Activated CD8-positive, alpha-beta T cell treated with anti-CD3 and anti-CD28 coated beads, Interleukin-2, amount 10 ng/mL, durations not matched to agents 7 days and 5 days (primary cell): ENCODE measurements at places on chromosomes 1 and 21. TPM values are rescaled to one million over a fixed set of nuclear protein-coding genes. Genes with fewer than 3 reads are reported as not detected.
A peak's percentile ranks its signal among the peaks of the same experiment; 100 is the strongest.

- DNase-seq, result no peak
- H3K27me3 ChIP-seq, result peaks cover 4% of the 10 kb centered on the region
- no peak overlapping the region for H3K4me3 ChIP-seq
- H3K4me1 ChIP-seq, result no peaks in the 10 kb centered on the region
- no peak overlapping the region for H3K27ac ChIP-seq
Observed at GRCh38 chr1:48943826-48944225, 167.1 kb upstream of the BEND5 start.

GRCh38 chr1:44994309-44994898 lies 8.0 kb upstream of the EIF2B3 start:
- no peaks in the 10 kb centered on the region for H3K36me3 ChIP-seq
- DNase-seq, result no peak
- H3K4me1 ChIP-seq, result no peaks in the 10 kb centered on the region
- H3K4me3 ChIP-seq, result no peak overlapping the region
- H3K27ac ChIP-seq, result no peak overlapping the region
- H3K27me3 ChIP-seq, result no peaks in the 10 kb centered on the region

DNA sequence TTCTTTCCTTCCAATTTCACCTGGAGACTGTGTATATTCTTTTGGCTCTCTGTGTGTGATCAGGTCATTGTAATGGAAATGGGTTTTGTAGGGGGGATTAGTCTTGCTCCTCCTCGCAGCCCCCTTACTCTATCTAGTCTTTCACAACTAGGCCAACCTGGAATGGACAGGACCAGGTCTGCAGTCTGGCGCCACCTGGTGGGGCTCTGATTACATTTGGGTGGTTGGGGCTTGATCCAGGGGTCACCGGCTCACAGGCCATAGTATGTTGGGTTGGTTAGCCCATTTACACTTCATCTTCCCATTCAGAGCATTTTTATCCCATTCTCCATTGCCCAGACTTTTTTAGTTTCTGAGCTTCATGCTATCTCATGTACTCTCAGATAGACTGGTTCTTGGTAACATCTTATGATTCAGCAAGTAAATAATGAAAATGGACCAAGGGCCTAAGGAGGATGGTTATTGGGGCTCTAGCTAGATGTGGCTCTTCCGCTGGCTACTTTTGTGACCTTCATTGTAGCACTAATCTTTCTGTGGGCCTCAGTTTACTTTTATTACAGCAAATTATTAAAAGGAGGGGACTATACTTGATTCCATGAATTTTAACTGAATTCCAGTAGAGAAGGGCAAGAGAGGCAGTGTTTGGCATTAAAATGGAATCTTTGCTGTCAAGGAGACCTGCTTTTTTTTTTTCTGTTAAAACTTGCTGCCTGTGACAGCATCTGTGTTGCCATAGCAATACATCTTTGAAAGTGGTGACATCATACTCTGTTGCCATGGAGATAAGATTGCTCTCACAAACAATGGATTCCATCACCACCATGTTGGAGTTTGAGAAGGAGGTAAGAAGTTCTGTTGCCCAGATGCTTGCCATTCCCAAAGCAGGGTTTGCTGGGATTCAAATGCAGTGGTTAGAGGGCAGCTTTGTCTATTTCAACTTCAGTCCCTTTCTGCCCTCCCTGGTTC lies 150.1 kb downstream of the PLXNA2 start:
- peak; percentile 75 for DNase-seq
- no peaks in the 10 kb centered on the region for H3K4me1 ChIP-seq
- H3K27ac ChIP-seq, result no peak overlapping the region
- no peaks in the 10 kb centered on the region for H3K36me3 ChIP-seq
- H3K4me3 ChIP-seq, result no peak overlapping the region

DNA sequence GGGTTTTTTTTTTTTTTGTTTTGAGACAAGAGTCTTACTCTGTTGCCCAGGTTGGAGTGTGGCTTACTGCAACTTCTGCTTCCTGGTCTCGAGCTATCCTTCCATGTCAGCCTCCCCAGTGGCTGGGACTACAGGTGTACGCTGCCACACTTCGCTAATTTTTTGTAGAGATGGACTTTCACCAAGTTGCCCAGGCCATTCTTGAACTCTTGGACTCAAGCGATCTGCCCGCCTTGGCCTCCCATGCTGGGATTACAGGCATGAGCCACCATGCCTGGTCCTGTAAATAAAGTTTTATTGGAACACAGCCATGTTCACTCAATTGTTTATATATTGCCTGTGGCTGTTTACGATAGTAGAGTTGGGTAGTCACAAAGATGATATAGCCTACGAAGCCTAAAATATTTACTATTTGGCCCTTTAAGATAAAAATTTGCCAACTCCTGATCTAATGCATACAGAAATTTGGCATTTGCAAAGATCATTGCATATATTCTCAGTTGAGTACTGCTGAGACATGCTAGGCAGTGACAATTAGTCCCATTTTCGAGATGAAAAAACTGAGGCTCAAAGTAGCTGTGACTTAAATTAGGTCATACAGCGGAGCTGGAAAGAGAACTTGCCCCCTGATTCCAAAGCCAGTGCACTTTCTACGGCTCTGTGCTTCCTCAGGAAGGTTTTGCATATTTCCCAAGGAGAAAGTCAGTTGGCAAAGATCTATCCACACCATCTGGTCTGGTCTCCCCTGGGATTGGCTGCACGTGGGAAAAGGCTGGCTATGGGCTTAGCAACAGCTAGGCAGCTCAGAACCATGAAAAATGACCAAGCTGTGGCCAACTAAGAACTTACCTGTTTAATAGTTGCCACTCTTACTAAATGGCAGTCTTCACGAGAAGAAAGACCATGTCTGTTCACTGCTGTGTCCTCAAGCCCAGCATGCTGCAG lies 19.4 kb downstream of the MECR start:
- H3K4me1 ChIP-seq, result no peaks in the 10 kb centered on the region
- no peak overlapping the region for H3K4me3 ChIP-seq
- no peaks in the 10 kb centered on the region for H3K27me3 ChIP-seq
- H3K27ac ChIP-seq, result no peak overlapping the region

DNA sequence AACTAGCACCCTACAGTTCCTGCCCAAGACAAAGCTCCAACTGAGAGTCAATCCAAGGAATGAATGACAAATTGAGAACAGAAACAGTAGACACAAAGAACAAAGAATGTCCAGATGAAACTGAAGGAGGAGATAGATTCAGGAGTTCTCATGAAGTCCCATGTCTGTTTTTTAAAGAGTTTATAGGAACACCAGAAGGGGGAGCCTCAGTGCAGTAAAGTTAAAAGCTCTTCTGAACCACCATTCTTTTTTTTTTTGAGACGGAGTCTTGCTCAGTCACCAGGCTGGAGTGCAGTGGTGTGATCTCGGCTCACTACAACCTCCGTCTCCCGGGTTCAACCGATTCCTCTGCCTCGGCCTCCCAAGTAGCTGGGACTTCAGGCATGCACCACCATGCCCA lies 323.6 kb downstream of the MRPL39 start:
- no peak overlapping the region for H3K4me3 ChIP-seq
- H3K27ac ChIP-seq, result no peak overlapping the region
- H3K27me3 ChIP-seq, result peaks cover 9% of the 10 kb centered on the region
- no peak for DNase-seq

DNA sequence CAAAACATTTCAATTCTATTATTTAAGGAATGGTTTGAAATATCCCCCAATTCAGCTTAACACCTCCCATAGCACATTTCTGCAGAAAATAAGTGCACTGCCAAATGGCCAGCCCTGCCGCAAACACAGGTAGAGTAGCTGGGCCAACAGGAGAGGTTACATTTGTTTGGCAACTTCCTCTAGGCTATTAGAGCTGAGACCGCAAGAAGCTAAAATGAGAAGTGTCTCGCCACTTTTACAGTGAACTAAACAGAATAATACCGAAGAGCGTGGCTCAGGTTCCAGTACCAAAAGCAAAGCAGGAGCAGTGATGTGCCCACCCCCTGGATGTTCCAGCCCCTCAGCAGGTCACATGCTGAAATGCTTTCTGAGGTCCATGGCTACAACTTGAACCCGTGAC lies 154.5 kb upstream of the PKN2 start:
- H3K27ac ChIP-seq, result no peak overlapping the region
- peaks cover 3% of the 10 kb centered on the region for H3K27me3 ChIP-seq
- no peak overlapping the region for H3K4me3 ChIP-seq
- H3K36me3 ChIP-seq, result no peaks in the 10 kb centered on the region
- no peaks in the 10 kb centered on the region for H3K4me1 ChIP-seq

DNA sequence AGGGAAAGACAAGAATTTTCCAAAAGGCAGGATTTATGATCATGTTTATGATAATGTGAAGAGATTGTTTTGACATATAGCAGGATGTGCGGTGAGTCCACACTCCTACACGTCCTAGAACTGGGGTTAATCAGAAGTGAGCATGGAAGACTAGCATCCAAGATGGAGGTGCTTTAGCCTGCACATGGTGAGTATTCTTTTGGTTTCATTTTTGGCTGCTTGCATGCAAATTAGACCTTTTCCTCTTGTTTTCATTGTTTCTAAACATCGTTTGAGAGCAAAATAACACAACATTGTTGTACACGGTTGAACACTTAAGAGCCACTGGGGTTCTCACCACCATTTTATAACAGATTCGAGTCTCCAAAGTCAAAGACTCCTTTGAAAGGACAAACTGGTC lies 14.9 kb upstream of the GUK1 start:
- DNase-seq, result no peak
- peaks cover 20% of the 10 kb centered on the region for H3K27me3 ChIP-seq
- H3K36me3 ChIP-seq, result peaks cover 6% of the 10 kb centered on the region
- no peak overlapping the region for H3K4me3 ChIP-seq
- H3K4me1 ChIP-seq, result peaks cover 10% of the 10 kb centered on the region

DNA sequence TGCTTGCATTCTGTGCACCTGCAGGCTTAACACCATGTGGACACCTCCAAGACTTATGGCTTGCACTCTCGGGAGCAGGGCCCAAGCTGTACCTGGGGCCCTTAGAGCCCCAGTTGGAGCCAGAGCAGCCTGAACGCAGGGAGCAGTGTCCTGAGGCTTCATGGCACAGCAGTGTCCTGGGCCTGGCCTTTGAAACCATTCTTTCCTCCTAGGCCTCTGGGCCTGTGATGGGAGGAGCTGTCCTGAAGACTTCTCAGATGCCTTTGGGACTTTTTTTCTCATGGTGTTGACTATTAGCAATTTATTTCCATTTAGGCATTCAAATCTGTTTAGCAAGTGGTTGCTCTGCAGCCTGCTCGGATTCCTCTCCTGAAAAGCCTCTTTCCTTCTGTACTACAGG lies 11.0 kb downstream of the RPTN start:
- peaks cover 18% of the 10 kb centered on the region for H3K27me3 ChIP-seq
- H3K36me3 ChIP-seq, result no peaks in the 10 kb centered on the region
- H3K4me3 ChIP-seq, result no peak overlapping the region
- H3K27ac ChIP-seq, result no peak overlapping the region
- no peaks in the 10 kb centered on the region for H3K4me1 ChIP-seq
- no peak for DNase-seq

GRCh38 chr1:50966991-50967390 lies 3.1 kb upstream of the CDKN2C start:
- H3K4me3 ChIP-seq, result peak overlapping the region; percentile 98
- peaks cover 16% of the 10 kb centered on the region for H3K4me1 ChIP-seq
- peaks cover 23% of the 10 kb centered on the region for H3K36me3 ChIP-seq
- no peaks in the 10 kb centered on the region for H3K27me3 ChIP-seq
- H3K27ac ChIP-seq, result no peak overlapping the region

- peaks cover 17% of the 10 kb centered on the region for H3K36me3 ChIP-seq
- DNase-seq, result peak; percentile 87
- H3K4me3 ChIP-seq, result peak overlapping the region; percentile 71
- peaks cover 61% of the 10 kb centered on the region for H3K4me1 ChIP-seq
- peak overlapping the region; percentile 97 for H3K27ac ChIP-seq
Observed at GRCh38 chr1:116737020-116737854, 17.0 kb upstream of the CD2 start.

- H3K4me1 ChIP-seq, result peaks cover 18% of the 10 kb centered on the region
- peaks cover 80% of the 10 kb centered on the region for H3K27me3 ChIP-seq
- DNase-seq, result no peak
- no peaks in the 10 kb centered on the region for H3K36me3 ChIP-seq
- peak overlapping the region; percentile 66 for H3K4me3 ChIP-seq
Observed at GRCh38 chr1:204073837-204074273, 940 bp downstream of the SOX13 start.

DNA sequence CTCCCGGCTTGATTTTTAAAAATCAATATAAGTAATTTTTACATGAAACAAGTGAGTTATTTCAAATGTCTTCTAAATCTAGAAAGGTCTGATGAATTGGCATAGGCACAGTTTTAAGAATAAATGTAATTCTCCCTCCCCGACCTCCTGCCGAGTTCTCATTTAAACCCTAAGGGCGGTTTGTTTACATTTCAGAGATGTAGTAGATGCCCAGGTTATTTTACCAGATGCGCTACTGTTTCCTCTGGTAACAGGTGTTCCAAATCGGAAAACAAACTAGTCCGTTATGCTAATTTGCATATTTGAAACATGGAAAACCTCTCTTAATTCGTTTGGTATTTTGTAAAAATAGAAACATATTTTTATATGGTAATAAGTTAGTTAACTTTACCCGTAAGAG lies 53.8 kb upstream of the CFAP126 start:
- H3K4me1 ChIP-seq, result peaks cover 7% of the 10 kb centered on the region
- no peaks in the 10 kb centered on the region for H3K27me3 ChIP-seq
- H3K36me3 ChIP-seq, result no peaks in the 10 kb centered on the region
- no peak overlapping the region for H3K4me3 ChIP-seq

GRCh38 chr1:2135441-2135841 lies 59.1 kb downstream of the FAAP20 start:
- peaks cover 32% of the 10 kb centered on the region for H3K4me1 ChIP-seq
- no peaks in the 10 kb centered on the region for H3K27me3 ChIP-seq
- no peak overlapping the region for H3K4me3 ChIP-seq
- H3K27ac ChIP-seq, result no peak overlapping the region
- no peak for DNase-seq

DNA sequence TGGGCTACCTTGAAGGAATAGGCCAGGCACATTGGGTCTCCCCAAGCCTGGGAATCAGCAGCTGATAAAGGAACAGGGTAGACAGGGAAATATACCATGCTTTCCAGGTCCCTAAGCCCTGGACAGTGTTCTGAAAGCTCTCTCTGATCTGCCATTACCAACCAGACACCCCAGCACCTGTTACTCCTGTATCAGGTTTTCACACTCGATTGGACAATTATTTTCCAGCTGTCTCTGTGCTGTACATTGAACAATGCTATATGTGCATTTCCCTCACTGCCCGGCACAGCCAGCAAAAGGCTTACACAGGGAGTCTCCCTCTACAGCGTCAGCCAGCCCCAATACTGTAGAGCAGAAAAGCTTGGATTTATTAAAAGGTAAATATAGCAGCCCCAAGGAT lies 4.7 kb downstream of the CFAP45 start:
- no peaks in the 10 kb centered on the region for H3K36me3 ChIP-seq
- H3K4me1 ChIP-seq, result peaks cover 9% of the 10 kb centered on the region
- H3K27ac ChIP-seq, result no peak overlapping the region
- H3K4me3 ChIP-seq, result no peak overlapping the region

- H3K27me3 ChIP-seq, result peaks cover 5% of the 10 kb centered on the region
- H3K4me3 ChIP-seq, result no peak overlapping the region
- H3K4me1 ChIP-seq, result peaks cover 3% of the 10 kb centered on the region
- DNase-seq, result no peak
- H3K36me3 ChIP-seq, result no peaks in the 10 kb centered on the region
Observed at GRCh38 chr1:17237561-17237903, 11.4 kb upstream of the PADI3 start.

CTSE gene
- total RNA-seq, result not detected

CACNA1S gene
- not detected for total RNA-seq

RGS16 gene
- total RNA-seq, result 0.66 TPM

TNFAIP8L2 gene
- total RNA-seq, result 18.5 TPM

MTOR gene
- 57.5 TPM for total RNA-seq

CAMK1G gene
- not detected for total RNA-seq

JAM2 gene
- total RNA-seq, result not detected

TRIM67 gene
- not detected for total RNA-seq

ATPAF1 gene
- total RNA-seq, result 47.4 TPM

LMX1A gene
- total RNA-seq, result not detected
